ENCODE measurements at places on chromosomes 5 and 9. TPM values are rescaled to one million over a fixed set of nuclear protein-coding genes. Genes with fewer than 3 reads are reported as not detected.

DNA sequence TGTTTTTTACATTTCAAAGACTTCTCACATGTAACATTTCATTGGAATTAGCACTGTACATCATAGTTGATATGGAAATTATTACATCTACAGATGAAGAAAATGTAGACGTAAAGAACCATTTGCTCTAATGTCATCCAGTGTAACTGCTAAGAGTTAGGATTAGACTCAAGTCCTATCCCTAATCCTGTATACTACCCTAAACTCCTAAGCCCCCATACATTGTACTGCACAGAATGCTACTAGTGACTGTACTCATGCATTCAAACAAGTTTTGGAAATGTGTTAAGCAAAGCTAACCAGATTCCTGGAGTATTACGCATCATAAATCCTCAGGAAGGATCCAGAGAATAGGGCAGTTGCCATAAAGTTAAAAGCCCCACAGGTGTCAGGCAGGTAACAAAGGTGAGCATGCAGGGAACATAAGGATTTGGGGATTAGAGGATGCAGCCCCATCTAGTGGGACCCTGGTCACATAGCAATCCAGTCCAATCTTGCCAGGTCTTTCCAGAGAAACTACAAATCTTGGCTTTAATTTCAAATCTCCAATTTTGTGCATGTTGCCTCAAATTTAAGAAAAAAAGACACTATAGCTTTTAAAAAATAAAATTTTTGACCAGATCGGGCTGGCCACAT, 32.0 kb downstream of the HAVCR1 start:
- DNase-seq: no peak

DNA sequence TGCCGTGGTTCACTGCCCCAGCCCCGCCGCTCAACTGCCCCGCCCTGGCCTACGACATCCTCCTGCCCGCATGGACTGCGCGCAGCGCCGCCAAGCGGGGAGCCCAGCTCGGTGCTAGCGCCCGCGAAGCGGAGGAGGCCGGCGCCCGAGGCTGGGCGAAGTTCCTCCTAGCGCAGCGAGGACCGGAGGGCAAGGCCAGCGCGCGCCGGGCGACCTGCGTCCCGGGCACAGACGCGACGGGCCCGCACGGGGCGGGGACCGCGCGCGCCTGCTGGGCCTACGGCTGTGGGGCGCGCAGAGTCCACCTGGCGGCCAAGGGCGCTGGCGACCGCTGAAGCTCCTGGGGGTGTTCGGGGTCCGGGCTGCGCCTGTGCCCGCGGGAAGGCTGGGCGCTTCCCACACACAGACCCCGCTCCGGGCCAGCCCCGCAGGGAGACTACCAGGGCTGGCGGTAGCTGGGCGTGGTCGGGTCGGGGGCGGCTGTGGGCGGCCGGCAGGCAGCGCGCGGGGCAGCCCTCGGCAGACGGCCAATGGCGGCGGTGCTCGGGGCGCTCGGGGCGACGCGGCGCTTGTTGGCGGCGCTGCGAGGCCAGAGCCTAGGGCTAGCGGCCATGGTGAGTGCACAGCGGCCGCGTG, at the start of gene PCBD2:
PCBD2 (plus strand) TSS at position 522 of the 636 bp plus-strand sequence; CDS start at position 531, 9 bp downstream.
- DNase-seq: peak; percentile 94

DNA sequence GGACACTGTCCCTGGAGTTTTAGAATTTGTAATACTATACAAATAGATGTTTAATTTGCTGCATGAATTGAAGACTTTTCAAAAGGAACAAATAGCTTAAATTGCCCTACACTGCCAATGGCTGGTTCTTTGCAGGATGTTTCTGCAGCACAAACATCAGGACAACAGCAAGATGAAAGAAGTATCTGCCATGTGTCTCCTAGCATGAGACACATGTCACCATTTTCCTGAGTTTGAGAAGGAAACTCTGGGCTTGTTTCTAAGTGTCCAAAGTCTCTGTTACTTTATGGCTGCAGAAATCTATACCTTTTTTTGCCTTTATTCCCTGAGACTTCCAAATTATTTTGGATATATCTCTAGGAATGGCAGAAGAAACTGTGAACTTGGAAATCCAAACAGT, 623 bp upstream of the OR13F1 start:
- no peak for DNase-seq

MYO10 gene
- 35.3 TPM for polyA plus RNA-seq

Measured in hindlimb muscle (tissue), 1 donor.